ENCODE measurements at places on chromosomes 7 and 10.

DNA sequence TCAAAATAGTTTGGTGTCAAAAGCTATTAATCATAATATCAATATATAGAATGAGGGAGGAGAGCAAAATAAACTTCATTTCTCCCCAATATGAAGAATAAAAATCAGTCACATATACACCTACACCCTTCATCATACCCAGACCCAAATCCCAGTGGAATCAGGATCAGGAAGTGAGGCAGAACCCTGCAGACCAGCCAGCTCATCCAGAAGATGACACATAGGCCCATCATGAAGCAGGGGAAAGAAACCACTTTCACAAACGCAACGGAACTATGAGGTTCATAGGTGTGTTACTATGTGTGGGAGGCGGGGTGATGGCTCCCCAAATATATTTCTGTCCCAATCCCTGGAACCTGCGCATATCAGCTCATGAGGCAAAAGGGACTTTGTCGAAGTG lies 89.0 kb downstream of the RSU1 start:
- DNase-seq, result no peak

- DNase-seq, result no peak
Observed at GRCh38 chr10:5764422-5765297, 48.6 kb downstream of the GDI2 start.

DNA sequence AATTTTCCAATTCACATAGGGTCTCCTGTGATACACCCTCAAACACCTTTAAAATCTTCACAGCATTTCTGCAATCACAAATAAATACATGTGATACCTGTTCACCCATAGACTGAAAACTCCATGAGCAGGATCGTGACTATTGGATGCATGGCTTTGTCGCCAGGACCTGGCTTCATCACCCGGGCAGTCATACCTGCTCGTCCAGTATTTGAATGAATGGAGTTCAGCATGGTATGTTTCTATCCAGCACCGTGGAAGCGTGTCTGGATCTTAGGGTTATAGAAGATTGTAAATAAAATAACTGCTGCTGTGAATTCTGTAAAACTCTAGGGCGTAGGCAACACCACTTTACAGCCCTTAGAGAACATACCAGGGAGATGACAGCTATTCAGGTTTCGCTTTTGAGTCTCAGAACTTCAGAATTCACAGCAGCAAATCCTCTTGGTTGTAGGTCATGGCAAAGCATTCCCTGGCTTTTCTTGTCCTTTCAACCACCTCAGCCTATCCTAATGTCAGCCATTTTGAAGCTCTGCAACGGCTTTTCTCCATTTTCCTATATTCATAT lies 47.4 kb upstream of the USP6NL start:
- no peak for DNase-seq

GRCh38 chr10:129258283-129258923 lies 208.6 kb upstream of the MGMT start:
- no peak for DNase-seq

DNA sequence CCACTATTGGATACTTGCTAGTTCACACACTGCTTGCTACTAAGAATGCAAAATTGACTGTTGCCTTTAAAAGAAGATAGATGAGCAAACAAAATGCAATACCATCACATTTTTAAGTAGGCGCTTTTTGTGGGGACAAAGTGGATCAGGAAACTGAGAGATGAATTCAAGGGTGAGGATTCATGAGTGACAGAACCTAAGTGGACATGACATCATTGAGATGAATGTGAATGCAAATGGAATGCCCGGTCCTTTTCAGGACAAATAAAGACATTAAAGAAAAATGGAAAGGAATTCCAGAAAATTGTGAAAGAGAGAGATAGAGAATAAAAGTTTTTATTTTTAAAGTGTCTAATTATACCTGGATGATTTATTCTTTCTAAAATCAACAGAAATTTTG lies 106.3 kb upstream of the AKR1E2 start:
- no peak for DNase-seq

GRCh38 chr7:1668396-1669063 lies 1.5 kb upstream of the ELFN1 start:
- peak; percentile 50 for DNase-seq

GRCh38 chr10:119331061-119331460 lies 123.7 kb downstream of the GRK5 start:
- no peak for DNase-seq

GRCh38 chr10:127298381-127298780 lies 102.0 kb upstream of the INSYN2A start:
- no peak for DNase-seq

- no peak for DNase-seq
Observed at GRCh38 chr7:125149151-125149550, 219.5 kb upstream of the POT1 start.

- no peak for DNase-seq
Observed at GRCh38 chr10:4121502-4122380, 336.7 kb upstream of the KLF6 start.

DNA sequence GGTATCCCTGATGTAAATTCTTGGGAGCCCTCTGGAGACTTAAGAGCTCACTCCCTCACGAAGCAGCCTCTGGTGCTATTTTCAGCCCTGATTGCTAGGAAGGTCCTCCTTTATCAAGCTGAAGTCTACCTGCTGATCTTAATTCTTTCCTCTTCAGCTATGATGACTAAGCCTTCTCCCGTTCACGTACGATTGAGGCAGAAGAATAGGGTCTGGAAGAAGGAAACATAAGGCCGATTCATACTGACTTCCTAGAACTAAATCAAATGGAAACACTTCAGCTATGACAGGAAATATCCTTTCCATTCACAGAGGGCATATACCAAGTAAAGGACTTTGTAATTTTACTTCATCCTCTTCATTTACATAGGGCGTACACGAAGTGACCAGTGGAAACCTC lies 107.0 kb downstream of the CPXM2 start:
- no peak for DNase-seq

GRCh38 chr10:12958546-12959110 lies 42.9 kb downstream of the CCDC3 start:
- DNase-seq, result no peak

- no peak for DNase-seq
Observed at GRCh38 chr7:95922191-95922590, 149.8 kb downstream of the DYNC1I1 start.

GRCh38 chr7:30468791-30469190 lies 9.8 kb downstream of the NOD1 start:
- no peak for DNase-seq

DNA sequence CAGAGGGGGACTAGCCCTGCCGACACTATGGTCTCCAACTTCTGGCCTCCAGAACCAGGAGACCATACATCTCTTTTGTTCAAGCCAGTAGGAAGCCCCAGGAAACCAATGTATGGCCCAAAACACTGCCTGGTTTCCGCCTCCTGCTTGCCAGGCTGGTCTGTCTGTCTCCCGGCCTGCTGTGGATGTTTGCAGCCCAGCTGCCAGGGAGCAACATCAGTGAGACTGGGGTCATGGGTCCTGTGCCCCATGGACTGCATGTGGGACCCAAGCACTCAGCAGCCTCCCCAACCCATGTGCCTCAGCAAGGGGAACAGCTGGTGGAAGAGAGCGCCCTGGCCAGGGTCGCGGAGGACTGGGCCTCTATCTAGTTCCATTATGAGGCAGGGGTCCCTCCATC lies 33.4 kb upstream of the NUB1 start:
- DNase-seq, result no peak

DNA sequence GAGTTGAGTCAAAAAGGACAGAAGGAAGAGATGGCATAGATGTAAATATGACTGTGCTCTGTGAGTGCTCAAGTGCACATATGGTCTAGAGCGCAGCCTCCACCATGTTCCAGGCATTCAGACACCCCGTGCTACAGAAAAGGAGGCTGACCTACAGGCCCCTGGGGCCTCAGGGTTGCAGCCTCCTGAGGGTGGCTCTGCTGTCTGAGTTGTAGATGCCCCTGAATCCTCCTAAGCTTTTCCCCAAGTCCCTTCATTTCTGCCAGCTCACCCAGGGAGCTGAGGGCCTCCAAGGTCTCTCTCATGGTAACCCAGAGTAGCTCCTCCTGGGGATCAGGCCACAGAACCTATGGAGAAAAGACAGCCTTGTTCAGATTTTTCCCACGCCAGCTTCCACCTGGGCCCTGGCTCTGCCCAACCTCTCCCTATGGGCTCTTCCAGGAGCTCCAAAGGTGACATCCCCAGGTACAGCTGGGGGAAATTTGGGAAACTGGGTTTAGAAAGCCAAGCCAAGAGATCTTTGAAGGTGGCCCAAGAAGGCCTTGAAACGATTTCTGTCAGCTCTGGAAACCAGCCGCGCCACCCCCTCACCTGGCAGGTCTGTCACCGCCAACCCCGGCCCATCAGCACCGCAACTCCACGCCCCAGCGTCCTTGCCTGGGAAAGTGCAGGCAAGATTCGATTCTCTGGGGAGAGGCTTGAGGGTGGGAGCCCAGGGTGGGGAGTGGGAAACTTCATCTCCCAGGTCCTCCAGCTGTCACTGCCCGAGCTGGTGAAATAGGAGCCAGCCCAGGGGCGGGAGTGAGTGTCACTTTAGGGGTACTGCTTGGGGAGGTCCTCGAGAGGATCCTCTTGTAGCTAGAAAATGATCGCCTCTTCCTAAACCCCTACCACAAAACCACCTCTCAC lies 2.4 kb downstream of the ZNF467 start:
- DNase-seq, result no peak

GRCh38 chr7:676246-676971 lies 50.1 kb upstream of the DNAAF5 start:
- DNase-seq, result no peak

- DNase-seq, result no peak
Observed at GRCh38 chr10:44478876-44479705, 94.2 kb upstream of the CXCL12 start.

- no peak for DNase-seq
Observed at GRCh38 chr7:122046402-122046801, 97.6 kb downstream of the AASS start.

DNA sequence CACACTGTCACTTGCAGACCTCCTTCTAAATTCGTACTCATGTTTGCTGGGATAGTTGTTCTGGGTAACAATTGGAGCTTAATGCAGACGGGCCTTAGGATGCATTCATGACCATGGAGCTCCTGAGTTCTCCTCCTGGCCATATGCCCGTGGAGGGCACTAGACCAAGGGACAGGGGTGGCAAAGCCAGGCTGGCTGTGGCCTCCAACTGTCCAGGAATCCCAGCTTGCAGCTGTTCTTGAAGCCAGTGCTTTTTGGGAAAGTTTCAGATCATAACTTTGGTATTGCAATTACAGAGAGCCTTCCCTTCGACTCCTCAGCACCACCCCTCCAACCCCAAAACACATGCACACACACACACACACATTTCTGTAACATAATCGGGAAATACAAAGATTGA lies 30.6 kb downstream of the ANTXRL start:
- DNase-seq, result no peak

DNA sequence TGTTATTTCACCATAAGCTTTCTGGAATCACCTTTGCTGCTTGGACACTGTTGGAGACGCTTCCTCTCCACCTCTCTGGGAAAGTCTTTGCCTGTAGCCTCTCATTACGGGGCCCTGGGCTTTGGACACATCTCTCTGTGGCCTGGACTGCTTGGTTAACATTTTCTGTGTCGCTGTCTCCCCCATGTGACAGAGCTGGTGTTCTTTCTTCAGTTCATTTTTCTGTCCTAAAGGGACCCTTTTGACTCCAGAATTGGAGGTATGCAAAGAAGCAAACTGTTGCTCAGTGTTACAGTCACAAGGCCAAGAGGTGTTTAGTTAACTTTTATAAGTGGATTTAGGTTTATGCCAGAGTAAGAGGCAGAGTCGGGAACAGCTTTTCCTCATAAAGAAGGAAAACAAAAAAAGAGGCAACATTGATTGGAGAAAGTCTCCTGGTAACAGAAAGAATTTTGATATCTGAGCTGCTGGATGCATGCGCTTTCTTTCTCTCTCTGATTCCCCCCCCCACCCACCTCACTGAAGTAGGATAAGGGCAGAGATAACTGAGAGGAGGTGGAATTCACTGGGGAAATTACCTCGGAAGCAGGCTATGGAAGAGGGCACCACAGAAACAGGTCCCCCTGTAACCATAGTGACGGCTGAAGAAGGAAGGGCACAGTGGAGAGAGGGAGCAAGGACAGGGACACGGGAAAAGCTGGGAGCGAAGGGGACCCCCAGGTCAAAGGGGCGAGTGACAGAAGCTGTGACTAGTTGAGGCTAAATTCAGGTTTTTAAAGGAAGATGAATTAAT lies 57.8 kb downstream of the LGI1 start:
- no peak for DNase-seq

DNA sequence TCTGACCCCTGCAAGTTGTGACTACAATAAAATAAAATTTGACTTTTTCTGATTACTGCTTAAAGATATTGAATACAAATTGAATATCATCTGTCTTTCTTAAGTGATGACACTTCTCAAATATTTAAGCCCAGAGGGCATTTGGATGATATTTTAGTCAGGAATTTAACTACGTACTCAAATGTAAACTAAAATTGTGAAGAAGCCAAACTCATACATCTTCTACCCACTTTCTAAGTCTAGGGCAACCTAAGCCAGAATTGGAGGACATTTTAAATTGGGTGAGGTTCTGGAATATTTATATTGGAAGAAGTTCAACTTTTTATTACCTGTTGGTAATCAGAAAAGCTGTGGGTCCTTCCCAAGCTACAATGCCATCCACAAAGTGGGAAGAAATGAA lies 149.1 kb upstream of the WDR11 start:
- DNase-seq, result no peak

GRCh38 chr7:37349979-37350590 lies 98.6 kb downstream of the ELMO1 start:
- DNase-seq, result no peak

DNA sequence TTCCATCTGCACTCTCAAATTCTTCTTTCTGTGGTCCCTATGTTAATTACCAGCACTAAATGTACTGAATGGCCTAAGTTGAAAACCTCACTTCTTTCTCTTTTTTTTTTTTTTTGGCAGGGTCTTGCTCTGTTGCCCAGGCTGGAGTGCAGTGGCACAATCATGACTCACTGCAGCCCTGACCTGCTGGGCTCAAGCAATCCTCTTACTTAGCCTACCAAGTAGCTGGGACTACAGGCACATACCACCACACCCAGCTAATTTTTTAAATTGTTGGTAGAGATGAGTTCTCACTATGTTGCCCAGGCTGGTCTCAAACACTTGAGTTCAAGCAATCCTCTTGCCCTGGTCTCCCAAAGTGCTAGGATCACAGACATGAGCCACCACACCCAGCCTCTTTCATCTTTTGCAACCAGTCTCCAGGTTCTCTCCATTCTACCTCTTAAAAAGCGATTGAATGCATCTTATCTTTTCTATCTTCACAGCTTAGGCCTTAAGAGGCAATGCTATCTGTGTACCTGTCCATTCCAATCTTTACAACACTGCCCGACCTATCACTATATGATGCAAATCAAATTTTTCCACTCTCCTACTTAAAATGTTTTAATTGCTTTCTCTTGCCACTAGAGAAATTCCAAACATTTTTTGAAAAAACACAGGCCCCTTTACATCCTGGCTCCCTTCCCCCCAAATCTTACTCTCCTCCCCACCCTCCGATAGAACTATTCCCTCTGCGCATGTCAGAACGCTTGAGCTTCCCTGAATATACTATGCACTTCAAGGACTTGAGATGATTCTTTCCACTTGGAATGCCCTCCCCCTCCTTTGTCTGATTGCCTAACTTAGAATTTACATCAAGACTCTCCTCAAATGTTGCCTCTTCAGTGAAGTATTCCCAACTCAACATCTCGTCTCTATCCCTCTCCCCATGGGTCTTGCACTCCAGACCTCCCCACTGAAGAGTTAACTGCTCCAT lies 6.0 kb downstream of the ICA1 start:
- DNase-seq, result no peak
